Endothelial cell of coronary artery (primary cell): ENCODE measurements at places on chromosomes 13 and 19. TPM values are rescaled to one million over a fixed set of nuclear protein-coding genes. Genes with fewer than 3 reads are reported as not detected.

TEX30 gene
- 13.0 and 20.6 TPM in 2 replicates for total RNA-seq

CABP5 gene
- not detected in 2 replicates for total RNA-seq

GZMM gene
- not detected in 2 replicates for total RNA-seq

CRTC1 gene
- 0.90 and 1.2 TPM in 2 replicates for total RNA-seq

TEAD2 gene
- total RNA-seq: 34.4 and 53.1 TPM in 2 replicates

ATP8A2 gene
- total RNA-seq: under 0.01 TPM in 2 replicates

SCEL gene
- not detected in 2 replicates for total RNA-seq

GIPR gene
- total RNA-seq: 0.09 TPM in 1 of 2 replicates, not detected in the other

CD37 gene
- total RNA-seq: not detected in 2 replicates

SHISA7 gene
- total RNA-seq: not detected in 2 replicates

ZNF541 gene
- under 0.01 and 0.27 TPM in 2 replicates for total RNA-seq

DAND5 gene
- total RNA-seq: 0.09 TPM in 1 of 2 replicates, not detected in the other

CYP4F8 gene
- total RNA-seq: not detected in 2 replicates

CLIP3 gene
- total RNA-seq: 4.7 and 5.9 TPM in 2 replicates

CPAMD8 gene
- 0.18 and 0.19 TPM in 2 replicates for total RNA-seq

SOX21 gene
- total RNA-seq: not detected in 2 replicates

NKPD1 gene
- 0.09 and 0.19 TPM in 2 replicates for total RNA-seq

LRG1 gene
- 0.28 and 0.36 TPM in 2 replicates for total RNA-seq

PLIN3 gene
- 109 and 127 TPM in 2 replicates for total RNA-seq

KLK14 gene
- 0.19 TPM in 1 of 2 replicates, not detected in the other for total RNA-seq

C13orf42 gene
- total RNA-seq: 0.09 TPM in 1 of 2 replicates, not detected in the other

ZNF579 gene
- total RNA-seq: 3.0 and 4.4 TPM in 2 replicates

NPAS1 gene
- total RNA-seq: 0.75 TPM in 1 of 2 replicates, not detected in the other

RASL11A gene
- 1.7 and 1.9 TPM in 2 replicates for total RNA-seq

ADGRE1 gene
- not detected in 2 replicates for total RNA-seq

PCP2 gene
- total RNA-seq: not detected in 2 replicates

LILRB1 gene
- total RNA-seq: not detected in 2 replicates

LGI4 gene
- total RNA-seq: 0.09 TPM in 1 of 2 replicates, not detected in the other

AP1M1 gene
- total RNA-seq: 81.1 and 94.1 TPM in 2 replicates

PALM gene
- 2.8 and 6.8 TPM in 2 replicates for total RNA-seq

ZNF626 gene
- 3.3 and 13.4 TPM in 2 replicates for total RNA-seq

PLIN5 gene
- under 0.01 and 0.09 TPM in 2 replicates for total RNA-seq

CBLC gene
- total RNA-seq: not detected in 2 replicates

ZNF667 gene
- 1.1 and 3.2 TPM in 2 replicates for total RNA-seq

SIGLEC12 gene
- total RNA-seq: not detected in 2 replicates

ZNF296 gene
- 0.09 TPM in 2 replicates for total RNA-seq

GFY gene
- total RNA-seq: not detected in 2 replicates

DNAAF3 gene
- total RNA-seq: 0.27 and 0.47 TPM in 2 replicates

ZNF333 gene
- 11.2 and 17.7 TPM in 2 replicates for total RNA-seq

SLC5A5 gene
- total RNA-seq: not detected in 2 replicates

IZUMO1 gene
- total RNA-seq: 0.27 and 0.38 TPM in 2 replicates

JAK3 gene
- 0.72 and 2.8 TPM in 2 replicates for total RNA-seq

FOXA3 gene
- total RNA-seq: not detected in 2 replicates

PSG7 gene
- not detected in 2 replicates for total RNA-seq
